ENCODE measurements at places on chromosomes 2 and 18.
A peak's percentile ranks its signal among the peaks of the same experiment; 100 is the strongest.

DNA sequence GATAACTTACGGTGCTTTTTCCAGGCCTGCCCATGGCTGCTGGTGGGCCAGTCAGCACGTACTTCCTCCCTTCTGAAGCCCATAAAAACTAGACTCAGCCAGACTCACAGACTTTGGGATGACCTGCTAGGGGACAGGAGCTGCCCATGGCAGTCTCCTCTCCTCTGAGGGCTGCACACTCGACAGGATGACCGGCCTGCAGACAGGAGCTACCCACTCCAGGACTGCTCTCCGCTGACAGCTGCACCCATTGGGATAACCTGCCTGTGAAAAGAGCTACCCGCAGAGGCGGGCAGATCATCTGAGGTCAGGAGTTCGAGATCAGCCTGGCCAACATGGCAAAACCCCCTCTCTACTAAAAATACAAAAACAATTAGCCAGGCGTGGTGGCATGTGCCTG is 75.4 kb downstream of the EPB41L3 start:
- DNase-seq: no peak

DNA sequence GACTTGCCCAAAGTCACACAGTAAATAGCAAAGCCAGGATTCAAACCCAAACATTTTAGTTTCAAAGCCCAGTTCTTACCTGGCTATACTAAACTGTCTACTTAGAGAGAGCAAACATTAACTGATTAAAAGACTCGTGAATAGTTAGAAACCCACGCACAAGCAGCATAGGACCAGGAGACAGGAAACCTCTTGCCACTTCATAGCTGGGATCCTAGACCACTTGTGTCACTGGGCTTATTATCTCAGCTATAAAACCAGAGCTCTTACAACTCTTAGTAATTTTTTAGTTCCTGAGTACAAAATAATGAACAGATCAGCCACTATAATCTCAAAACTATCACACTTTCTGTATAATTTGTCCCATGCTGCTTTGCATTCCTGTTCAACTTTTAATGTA is 2.4 kb upstream of the AAK1 start:
- DNase-seq: no peak

DNA sequence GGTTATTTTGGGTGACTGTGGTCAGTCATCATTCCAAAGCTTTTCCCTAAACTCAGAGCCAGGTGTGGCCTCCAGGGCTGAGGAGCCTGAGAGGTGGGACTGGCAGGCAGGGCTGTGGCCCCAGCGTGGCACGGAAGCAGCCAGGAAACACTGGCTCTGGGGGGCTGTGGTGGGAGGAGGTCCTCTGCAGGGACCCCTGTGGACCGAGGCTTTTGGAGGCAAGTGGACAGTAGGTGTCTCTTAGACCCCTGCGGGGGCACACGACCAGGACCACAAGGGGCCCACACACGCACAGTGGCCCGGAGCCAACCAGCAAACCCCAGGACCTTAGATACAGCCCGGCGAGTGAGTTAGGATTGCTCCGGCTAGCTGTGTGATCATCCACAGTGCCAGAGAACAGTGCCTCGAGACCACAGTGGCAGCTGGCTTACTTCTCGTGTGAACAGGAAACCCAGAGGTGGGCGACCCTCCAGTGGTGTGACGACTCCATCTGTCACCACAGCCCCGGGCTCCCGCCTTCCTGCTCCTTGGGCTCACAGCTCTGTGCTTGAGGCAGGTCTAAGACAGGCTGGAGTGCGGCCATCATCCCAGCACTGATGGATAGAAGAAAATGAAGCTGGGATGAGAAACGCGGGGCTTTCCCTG is 1.6 kb upstream of the RTP5 start:
- no peak for DNase-seq

- no peak for DNase-seq
These were observed 54.2 kb upstream of the FRZB start for GRCh38 chr2:182920631-182921056.

DNA sequence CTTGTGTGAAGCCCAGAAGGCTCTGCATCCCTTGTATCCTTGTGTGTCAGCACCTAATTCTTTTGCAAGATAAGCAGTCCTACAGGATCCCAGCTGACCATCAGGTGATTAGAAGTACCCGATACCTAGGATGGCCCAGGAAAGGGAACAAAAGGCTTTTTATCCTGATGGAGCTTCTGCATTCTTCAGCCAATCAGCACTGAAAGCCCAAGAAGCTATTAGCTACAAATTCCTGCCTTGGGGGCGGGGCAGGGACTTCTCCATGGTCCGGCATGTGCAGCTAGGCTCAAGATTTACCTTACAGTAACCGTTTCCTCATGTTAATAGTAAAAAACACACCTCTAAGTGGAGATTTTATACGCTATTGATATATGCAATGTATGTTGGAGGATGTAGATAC is 264.6 kb upstream of the THUMPD2 start:
- DNase-seq: no peak

DNA sequence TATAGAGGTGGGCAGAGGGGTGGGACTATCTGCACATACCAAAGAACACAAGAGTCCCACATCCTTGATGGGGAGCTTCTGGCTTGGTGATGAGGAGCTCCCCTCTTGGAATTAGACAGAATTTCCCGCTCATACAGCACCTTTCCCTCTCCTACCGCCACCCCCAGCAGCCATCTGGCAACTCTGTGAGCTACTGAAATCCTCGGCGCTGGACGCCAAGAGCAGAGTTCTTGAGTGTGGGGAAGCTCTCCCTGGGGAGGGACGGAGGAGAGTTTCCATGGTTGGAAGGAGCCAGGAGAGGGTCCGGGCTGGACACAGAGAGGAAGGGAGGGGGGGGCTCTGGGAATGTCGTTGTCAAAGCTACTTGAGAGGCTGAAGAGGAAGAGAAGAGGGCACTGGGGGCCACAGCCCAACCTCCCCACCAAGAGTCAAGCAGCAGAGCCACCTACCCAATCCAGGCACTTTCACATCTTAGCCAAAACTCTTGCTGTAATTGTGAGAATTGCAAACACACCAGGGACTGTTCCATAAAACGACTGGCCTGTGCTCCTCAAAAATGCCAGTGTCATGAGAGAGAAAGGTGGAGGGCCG is 89.4 kb upstream of the MCFD2 start:
- DNase-seq: no peak

- DNase-seq: peak; percentile 40
These were observed 331.4 kb upstream of the NETO1 start for GRCh38 chr18:73199151-73199550.

- DNase-seq: no peak
These were observed 46.6 kb upstream of the SCG2 start for GRCh38 chr2:223648755-223649154.

- no peak for DNase-seq
These were observed 692 bp upstream of the RAX start for GRCh38 chr18:59273759-59274532.

- peak; percentile 34 for DNase-seq
These were observed 18.5 kb upstream of the CCNT2 start for GRCh38 chr2:134900151-134900550.

GRCh38 chr2:108428286-108429009 is 20.6 kb upstream of the GCC2 start:
- no peak for DNase-seq

DNA sequence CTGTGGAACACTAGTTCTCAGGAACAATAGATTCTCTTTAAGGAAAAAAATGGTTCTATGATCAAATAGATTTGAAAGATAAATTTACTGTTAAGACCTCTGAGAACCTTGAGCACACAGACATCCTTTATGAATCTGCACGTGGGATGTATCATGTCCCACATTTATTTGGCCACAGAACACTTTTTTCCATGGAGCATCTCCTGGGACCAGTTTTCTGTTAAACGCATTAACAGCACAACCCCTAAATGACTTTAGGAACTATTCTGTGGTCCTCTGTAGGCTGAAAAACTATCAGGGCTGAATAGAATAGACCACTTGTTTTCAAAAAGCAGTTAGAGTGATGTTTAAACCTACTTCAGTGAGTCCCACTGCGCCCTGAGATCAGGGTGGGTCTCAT is 132.2 kb upstream of the PID1 start:
- no peak for DNase-seq

DNA sequence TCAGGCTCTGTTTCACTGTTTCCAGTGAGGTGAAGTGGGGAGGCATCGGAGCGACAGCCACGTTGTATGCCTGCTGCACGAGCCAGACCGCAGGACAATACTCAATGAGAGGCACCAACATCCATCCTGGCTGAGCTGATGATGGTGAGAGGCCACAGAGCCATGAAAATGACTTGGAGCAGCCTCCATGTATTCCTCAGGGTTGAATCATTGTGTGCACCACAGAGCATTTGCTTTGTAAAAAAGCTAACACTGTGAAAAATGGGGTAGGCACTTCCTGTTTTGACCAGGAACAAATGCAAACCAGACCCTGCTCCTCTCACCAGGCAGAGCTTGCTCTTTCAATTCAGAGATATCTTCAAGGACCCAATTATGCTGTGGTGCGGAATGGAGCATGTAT is 87.2 kb downstream of the LPIN1 start:
- DNase-seq: peak; percentile 97

GRCh38 chr18:57705832-57706595 is 84.4 kb upstream of the NARS1 start:
- no peak for DNase-seq

DNA sequence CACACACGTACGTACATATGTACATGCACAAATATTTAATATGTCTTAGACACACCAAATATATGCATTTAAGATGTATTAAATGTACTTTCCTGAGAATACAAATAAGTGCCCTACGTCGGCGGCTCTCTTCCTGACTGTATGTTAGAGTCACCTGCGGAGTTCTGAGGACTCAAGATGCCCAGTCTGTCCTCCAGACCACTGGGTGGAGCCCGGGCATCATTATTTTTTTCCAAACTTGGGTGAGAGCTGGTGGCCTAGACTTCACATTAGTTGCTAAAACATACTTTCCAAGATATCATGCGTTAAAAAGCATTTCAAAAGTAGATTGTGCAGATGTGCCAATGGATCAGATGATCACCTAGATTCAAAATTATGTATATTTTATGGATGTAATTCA is 2.9 kb downstream of the IL18R1 start:
- no peak for DNase-seq

- no peak for DNase-seq
These were observed 61.7 kb downstream of the CYBRD1 start for GRCh38 chr2:171584001-171584400.

- DNase-seq: no peak
These were observed at the start of gene AFF3 for GRCh38 chr2:100142393-100142792. Gene AFF3 (minus strand): TSS chr2:100142590. CDS start chr2:100104454, 38,136 bp downstream.

- DNase-seq: no peak
These were observed 251.3 kb downstream of the ANAPC1 start for GRCh38 chr2:111632661-111633060.

- DNase-seq: no peak
These were observed 141.1 kb downstream of the HDAC4 start for GRCh38 chr2:239259603-239260298.

GRCh38 chr2:239775623-239776435 is 249.3 kb downstream of the NDUFA10 start:
- DNase-seq: peak; percentile 36

GRCh38 chr18:3773303-3773702 is 323.3 kb downstream of the TGIF1 start:
- no peak for DNase-seq

- peak; percentile 50 for DNase-seq
These were observed 16.4 kb downstream of the MTCL1 start for GRCh38 chr18:8721716-8722115.

DNA sequence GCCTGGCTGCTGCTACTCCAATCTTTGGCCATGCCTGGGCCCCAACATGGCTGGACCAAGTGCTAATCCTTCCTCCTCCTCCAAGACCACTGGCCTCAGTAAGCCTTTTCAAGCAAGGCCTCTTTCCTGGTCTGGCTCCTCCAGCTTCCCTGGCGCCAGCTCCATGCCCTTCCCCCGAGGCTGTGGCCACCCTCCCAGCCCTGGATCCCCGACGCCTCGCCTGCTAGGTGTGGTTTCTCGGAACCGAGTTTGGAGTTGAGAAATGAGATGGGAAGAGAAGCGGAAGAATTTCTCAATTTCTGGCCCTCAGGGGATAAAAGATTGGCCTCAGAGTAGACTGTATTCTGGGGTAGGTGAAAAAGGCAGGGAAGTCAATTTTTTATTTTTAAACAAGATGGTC is 46.4 kb downstream of the ADCY3 start:
- no peak for DNase-seq

- peak; percentile 28 for DNase-seq
These were observed 213.9 kb downstream of the TFCP2L1 start for GRCh38 chr2:121071034-121071504.

DNA sequence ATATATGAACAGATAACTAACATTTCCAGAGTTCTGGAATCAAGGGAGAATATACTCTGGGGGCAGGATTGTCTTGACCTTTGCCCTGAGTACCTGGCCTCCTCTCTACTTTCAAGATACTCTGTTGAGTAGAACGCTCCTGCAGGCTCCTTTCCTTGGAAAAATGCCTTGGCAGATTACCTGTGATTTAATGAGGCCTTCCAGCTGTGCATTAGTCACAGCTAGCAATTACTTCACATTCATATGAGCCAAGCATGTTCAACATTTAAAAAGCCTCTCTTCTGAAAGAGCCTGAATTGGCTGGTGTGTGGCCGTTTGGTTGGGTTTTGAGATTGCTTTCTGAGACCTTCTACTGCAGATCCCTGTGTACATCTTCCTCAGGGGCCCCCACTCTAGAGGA is 142.2 kb downstream of the PLCL1 start:
- DNase-seq: no peak

GRCh38 chr2:29582062-29582461 is 339.3 kb downstream of the ALK start:
- no peak for DNase-seq

DNA sequence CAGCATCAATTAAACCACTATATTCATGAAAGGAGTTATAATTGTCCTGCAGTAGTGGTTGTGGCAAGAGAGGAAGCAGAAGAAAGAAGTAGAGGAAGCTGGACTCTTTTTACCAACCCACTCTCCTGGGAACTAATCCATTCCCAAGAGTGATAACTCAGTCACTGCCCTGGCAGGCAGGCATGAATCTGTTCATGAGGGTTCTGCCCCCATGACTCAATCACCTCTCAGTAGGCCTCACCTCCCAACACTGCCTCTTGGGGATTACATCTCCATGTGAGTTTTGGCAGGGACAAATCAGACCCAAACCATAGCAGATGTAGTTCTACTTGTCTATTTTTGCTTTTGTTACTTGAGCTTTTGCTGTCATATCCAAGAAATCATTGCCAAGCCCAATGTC is 232.7 kb upstream of the MAP2 start:
- no peak for DNase-seq

DNA sequence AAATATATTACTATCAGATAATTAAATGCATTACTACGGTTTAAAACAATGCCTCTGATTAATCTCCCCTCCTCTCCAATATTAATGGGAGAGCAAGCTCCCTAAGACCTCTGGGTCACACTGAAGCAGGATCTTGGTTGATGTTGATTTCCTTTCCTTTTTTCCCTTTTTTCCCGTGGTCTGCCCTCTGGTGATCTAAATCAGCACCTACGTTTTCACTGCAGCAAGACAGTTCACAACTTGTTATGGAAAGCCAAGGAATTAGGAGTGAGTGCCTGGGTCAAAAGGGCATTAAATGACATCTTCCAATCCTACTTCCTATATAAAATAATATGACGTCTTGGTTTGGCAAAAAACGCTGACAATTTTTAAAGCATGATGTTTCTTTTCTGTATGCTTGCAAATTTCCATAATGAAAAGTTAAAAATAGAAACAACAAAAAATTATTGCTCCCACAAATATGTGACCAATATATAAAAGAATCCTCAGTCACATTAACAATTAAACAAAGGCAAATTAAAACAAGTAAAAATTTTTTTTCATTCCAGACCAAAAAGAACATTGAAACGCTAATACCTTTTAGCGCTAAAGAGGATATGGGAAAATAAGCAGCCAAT is 7.9 kb upstream of the CFAP36 start:
- peak; percentile 47 for DNase-seq
